Right hindlimb (tissue), 1 donor: ENCODE measurements at places on chromosomes 2 and 18.

DNA sequence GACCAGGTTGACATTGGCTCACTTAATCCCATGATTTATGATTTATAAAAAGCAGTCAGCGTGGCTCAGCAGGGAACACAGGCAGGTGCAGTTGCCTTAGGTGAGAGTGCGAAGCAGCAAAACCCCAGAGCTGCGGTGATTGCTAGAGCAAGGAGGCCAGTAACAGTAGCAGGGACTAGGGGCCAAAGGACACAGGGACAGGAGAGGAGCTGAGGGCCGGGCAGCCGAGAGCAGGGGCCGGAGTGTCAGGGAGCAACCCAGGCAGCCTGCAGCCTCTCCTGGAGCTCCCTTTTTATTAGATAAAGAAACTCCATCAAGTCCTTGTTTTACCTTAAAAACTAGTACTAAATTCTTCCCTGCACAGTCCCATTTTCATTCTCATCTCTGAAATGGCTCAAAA, 4.3 kb downstream of the MC2R start:
- DNase-seq = no peak

DNA sequence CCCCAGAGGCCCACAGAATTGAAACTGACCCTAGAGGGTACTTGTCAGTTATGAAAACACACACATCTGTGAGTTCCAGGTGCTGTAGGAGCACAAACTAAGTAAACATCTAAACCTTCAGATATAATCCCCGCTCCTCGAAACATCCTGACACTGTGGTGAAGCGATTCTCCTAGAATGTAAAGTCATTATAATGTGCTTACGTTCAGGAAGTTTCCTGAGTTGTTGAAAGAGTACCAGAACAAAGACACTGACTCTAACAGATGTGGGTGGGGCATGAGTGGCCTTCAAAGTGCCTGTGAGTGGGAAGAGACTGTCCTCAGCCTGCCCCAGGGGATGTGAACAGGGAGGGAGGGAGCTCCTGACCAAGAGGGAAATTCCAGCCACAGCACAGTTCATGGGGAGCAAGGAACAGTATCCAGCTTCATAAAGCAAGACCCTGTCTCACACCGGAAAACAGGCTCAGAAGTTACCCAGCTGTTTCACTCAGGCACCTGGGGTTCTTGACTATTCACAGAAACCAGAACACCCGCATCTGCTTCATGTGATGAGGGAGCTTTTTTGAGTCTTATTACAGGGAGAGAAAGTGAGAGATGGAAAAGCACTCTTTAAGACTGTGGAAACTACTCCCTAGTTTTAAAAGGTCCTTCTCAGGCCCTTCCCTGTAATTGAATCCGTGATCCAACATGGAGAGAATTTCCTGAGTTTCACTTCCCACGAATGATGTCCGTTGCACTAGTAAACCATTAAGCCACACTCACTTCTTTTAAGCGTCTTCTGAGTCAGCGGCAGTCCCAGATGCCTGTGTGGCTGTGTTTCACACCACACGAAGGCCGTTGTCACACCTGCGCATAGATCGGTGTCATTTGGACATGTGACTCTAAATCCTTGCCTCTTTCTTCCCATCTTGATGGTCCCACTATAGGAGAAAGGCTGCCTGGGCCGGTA, 88.6 kb upstream of the EML6 start:
- DNase-seq = peak; percentile 58

DNA sequence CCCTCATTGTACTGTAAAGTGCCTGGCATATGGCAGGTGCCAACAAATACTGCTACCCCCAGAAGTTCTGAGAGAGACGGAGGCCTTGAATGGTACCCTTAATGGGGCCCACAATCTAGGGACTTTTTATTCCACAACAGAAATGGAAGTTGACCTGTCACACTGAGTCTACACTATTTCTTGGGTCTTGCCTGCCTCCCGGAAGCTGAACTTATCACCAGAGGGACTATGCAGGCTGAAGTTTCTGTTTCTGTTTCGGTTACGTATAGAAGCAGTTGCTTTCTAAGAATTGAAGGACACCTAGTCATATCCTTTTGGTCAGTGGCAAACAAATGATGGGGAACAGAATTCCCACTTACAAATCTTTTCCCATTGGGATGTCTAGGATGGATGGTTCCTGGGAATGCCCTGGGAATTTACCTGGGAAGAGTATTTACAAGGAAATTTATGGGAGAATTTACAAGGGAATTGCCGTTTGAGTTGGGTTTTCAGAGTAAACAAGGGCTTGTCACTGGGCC, 74.2 kb downstream of the HS1BP3 start:
- DNase-seq = no peak

DNA sequence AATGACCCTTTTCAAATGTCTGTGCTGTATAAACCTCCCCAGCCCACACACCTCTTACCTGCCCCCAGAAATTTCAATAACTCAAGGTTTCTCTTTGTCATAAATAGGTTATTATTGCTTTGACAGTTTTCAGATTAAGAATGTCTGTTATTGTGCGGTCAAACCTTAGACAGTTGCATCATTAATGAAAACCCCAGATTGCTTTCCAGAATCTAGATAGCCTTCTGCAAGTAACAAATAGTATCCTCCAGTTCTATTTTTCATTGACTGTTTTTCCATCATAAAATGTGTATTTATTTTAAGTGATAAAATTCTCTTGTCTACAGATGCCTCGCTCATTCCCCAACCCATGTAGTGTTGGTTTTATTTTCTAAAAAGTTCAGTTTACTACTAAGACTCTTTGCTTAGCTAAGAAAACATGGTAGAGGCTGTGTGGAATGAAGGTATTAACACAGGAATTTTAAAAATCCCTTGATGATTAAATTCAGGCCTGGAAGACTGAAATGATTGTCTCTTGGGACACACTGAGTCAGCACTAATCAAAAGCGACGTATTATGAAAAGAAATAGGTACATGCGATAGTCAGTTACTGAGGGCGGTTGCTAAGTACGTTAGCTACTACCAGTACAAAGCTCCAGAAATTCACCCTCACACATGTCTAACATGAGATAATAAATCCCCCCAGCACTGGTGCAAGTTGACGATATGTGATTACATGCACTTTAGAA, 38.4 kb upstream of the ITGAV start:
- DNase-seq = no peak

GRCh38 chr18:2258954-2259353, 312.4 kb downstream of the METTL4 start:
- DNase-seq = no peak

DNA sequence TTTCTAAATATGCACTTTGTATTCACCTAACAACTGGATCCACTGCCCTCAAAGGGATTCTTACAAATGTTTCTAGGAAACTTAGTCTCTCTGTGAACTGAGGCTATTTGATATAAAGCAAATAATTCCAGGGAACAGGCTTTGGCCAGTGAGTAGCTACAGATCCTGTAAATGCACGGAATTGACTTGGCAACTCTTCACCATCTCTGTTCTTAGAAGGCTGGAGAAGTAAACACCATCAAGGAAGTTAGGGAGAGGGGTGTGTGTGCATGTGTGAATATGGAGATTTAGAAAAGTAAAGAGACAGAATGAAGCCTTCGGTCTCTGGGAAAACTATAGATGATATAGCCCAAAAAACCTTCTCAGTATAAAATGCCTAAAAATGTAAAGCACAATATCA, 10.7 kb downstream of the CIDEA start:
- no peak for DNase-seq

DNA sequence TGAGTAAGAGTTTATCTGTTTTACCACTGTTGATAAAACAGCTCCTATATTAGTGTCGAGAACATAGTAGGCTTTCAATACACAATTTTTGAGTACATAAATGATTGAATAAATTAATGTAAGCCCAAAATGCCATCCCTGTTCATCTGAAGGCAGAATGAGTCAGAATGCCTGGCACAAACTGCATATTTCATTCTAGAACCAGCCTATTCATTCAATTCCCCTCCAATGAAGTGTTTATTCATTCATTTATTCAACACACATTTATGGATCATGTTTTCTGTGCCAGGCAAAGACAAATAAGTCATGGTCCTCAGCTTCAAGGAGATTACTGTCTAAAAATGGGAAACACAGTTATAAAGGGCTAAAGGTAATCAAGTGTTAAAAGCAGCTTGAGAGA, 22.8 kb upstream of the LCLAT1 start:
- no peak for DNase-seq

DNA sequence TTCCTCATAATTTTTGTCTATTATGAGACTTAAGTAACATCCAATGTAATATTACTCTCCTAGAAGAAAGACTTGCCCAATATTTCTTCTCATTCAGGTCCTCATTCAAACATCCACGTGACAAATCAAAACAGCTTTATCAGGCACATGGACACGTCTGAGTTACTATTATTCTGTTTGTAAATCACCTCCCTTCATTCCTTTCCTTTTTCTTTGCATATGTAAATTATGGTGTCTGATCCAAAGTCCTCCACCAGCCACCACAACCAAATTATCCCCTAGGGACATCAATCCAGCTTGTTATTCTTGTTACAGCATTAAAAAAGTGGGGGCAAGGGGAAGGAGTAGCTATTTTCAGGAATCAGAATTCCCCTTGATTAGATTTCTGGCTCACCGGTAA, 7.1 kb downstream of the TMEM163 start:
- no peak for DNase-seq

GRCh38 chr2:144470334-144470733, 49.6 kb downstream of the ZEB2 start:
- no peak for DNase-seq

GRCh38 chr2:191790737-191791136, 56.2 kb downstream of the CAVIN2 start:
- no peak for DNase-seq

- no peak for DNase-seq
Observed at GRCh38 chr2:10984418-10985135, 72.8 kb downstream of the KCNF1 start.

DNA sequence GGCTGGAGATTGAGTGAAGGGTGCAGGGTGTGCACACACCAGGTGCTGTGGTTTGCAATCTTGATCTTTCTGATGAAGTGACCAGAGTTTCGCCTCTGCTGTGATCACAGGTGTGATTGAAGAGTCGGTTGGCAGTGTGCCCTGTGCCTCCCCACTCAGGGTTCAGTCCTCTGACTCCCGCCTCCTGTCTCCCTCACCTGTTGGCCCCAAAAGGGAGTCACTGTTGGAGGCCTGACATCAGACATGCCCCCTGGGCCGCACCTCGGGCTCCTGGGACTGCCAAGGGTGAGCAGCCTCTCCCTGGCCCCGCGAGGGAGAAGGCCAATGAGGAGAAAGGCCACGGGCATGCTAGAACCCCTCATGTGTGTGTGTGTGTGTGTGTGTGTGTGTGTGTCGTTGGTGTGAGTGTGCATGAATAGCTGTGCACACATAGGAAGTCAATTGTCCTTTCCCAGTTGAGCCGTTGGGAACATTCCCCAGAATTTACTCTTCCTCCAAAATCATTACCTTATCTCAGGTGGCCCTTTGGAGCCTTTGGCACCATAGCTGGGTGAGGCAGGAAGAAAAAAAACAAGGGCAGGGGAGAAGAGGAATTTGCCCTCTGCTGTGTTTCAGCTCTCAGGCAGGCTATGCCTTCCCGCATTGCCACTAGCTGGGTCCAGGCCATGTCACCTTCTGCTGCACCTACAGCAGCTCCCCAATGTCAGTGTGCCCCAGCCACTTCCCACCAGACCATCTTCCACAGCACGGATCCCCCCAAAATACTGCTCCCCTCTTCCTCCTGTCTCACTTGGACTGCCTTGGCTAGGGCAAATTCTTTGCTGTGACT, 78.1 kb upstream of the LAPTM4A start:
- no peak for DNase-seq

- DNase-seq = no peak
Observed at GRCh38 chr2:33788044-33788443, 188.9 kb upstream of the FAM98A start.

- no peak for DNase-seq
Observed at GRCh38 chr2:173101687-173102086, 26.0 kb downstream of the MAP3K20 start.

DNA sequence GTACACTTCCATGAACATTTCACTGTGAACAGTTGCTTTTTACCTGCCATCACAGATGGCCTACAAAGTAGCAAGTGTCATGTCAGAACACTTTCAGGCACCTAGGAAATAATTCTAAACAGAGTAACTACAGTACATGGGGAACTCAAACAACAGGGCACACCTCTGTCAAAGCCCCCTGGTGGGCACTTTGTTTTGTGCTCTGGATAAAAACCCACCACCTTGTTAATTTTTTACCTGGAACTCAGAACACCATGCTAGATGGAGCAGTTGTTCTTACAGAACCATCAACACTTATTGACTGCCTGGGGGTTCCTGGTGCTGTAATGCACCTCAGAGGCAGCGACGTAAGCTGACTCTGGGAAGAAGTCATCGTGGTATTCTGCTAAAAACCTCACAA, 2.3 kb downstream of the MSL3B start:
- no peak for DNase-seq

GRCh38 chr18:54948350-54948837, 10.9 kb downstream of the CCDC68 start:
- no peak for DNase-seq

DNA sequence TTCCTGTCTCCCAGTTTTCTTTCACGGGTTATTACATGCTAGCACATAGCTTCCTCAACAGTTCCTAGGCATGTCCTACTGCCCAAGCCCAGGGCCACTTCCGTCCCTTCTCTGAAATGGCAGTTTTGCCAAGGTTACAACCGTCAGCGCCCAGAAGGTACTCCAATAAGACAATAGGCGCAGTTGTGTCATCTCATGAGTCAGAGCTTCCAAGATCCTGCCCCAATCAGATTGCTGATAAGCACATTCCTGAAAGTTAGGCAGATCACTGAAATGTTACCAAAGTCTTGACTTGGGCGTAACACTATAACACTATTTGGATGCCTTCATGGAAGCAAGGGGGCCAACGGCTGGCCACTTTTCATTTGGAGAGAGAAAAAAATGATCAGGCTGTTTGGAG, 34.2 kb downstream of the GKN2 start:
- DNase-seq = no peak

- DNase-seq = no peak
Observed at GRCh38 chr2:46461709-46462171, 17.6 kb upstream of the TMEM247 start.

- no peak for DNase-seq
Observed at GRCh38 chr2:37226863-37227262, 4.5 kb downstream of the CEBPZ start.

DNA sequence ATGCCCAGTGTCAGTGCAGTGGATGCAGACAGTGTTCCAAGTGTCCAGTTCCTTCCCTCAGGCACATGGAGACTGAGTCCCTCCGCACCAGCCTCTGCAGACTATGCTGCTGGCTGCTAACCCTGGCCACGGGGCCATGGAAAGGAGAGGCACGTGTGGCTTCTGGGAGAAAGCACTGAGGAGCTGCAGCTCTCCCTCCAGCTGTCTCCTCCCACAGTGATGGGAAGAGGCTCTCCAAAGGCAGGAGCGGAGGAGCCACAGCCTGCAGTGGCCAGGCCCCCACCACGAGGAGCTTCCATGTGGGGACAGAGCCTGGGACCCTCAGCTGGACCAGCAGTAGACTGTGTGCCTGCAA, 141.1 kb downstream of the NDUFA10 start:
- no peak for DNase-seq

GRCh38 chr2:11074246-11074820, 80.9 kb upstream of the SLC66A3 start:
- no peak for DNase-seq
